NCI-H510A treated with DMSO at 0.1 percent for 48 hours (cell line): ENCODE measurements at places on chromosomes 11 and 22.

DNA sequence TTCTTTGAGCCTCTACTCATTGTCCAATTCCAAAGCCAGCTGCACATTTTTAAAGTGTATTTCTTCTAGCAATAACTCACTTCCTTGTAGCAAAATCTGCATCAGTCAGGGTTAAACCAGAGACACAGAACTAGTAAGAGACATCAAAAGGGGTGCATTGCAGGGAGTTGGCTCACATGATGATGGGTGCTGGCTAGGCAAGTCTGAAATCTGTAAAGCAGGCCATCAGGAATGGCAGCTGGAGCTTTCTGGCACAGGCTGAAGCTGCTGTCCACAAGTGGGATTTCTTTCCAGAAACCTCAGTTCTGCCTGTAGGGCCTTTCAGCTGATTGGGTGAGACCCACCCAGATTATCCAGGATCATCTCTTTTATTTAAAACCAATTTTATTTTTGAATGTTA, 698.1 kb downstream of the NTM start:
- no peak for DNase-seq

DNA sequence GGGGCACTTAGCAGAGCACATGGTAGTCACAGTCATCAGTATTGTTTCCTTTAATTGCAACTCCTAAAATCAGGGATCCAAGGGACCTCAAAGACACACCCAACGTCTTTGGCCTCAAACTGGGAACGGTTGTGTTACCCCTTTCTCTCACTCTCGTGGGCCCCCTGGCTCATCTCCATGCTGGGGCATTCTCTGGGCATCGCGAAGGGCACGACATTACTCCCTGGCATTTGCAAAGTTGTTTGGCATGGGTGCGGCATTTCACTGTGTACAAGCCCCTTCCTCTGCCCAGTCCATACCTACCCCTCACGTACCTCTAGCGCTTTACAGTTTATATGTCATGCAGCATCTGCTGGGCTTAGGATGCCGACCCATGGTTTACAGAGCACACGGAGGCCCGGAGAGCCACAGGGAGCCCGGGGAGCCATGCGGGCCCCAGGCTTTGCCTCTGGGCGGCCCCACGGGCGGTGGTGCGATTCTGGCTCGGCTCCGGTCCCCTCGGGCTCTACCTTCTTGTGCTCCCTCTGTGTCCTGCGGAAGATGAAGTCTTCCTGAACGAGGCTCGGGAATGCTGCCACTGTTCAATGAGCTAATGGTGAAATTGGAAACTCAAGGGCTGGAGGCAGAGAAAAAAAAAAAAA, 21.9 kb upstream of the CACNG2 start:
- DNase-seq: no peak

DNA sequence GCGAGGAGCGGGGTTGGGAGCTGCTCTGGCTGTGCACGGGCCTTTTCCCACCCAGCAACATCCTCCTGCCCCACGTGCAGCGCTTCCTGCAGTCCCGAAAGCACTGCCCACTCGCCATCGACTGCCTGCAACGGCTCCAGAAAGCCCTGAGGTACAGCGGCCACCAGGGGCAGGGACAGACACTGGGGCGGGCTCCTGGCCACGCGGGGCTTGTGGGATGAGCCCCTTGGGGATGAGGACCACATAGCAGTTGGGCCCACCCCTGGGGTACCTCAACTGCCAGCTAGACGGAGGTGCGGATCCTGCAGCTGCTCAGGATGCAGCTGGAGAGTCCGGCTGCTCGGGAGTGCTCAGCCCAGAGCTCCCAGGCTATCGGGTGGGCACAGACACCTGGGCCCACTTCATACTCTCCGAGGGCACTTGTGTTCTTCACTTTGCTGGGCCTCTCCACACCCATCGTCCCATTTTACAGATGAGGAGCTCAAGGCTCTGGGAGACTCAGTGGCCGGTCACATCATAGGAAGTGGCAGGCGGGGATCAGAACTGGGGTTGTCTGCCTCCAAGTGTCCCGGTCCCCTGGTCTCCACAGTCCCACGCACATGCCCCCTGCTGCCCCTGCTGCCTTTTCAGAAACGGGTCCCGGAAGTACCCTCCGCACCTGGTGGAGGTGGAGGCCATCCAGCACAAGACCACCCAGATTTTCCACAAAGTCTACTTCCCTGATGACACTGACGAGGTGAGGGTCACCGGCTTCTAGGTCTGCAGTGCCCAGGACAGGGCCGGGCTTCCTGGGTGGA, 77.6 kb downstream of the MYO7A start:
- DNase-seq: no peak

DNA sequence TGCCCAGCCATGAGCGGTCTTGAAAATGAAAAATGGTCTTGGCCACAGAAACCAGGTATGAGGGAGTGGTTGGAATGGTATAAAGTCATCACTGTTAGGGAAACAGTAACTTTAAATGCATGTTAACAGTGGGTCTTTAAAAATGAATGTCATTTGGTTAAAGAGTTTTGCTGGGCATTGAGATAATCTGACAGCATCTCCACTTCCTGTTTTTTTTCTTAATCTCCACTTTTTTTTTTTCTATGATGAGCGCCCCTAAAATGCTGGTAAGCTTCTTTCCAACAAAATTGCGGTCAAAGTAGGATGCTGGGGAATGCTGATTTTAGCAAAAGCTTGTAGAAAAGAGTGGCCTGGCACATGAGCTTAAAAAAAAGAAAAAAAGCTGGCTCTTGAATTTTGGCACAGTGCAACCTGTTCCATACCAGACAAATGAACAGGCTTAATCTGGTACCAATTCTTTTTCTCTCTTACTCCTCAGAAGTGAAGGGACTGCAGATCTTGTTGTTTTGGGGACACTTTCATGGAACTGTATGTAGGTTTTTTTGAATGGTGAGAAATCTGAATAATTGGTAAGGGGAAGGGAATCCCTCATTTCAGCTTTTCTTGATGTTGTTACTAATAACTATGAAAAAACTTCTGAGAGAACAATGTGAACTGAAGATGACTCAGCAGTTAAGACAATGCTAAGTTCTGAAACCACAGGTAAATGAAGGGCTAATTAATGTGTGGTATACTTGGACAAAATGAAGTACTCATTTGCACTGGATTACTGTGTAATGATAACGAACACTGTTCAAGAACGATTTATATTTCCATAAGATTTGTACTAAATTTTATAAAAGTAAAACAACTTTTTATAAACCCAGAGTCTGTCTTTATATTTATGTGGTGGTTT, 3.1 kb upstream of the ARHGEF12 start:
- no peak for DNase-seq

DNA sequence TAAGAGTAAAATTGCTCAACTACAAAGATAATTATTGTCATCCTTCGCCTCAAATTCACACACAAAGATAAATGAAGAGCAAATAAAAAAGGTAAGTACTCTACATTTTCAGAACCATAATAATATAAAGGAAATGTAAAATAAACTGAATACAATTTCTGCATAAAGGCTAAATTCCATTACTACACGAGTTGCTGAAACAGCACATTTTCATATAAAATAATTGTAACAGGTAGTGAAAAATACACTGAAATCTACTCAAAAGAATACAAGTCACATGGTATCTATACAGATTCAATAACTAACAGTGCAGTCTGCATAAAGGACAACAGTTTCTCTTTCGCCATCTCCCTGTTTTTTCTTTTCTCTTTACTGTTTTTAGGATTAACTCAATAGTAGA, 54.8 kb upstream of the GAB2 start:
- no peak for DNase-seq

GRCh38 chr11:35662061-35662648, 420 bp upstream of the TRIM44 start:
- DNase-seq: peak; percentile 55
